ENCODE measurements at places on chromosomes 13 and 19. TPM values are rescaled to one million over a fixed set of nuclear protein-coding genes. Genes with fewer than 3 reads are reported as not detected.

Gene TMC4
- total RNA-seq = 52.1 TPM

- DNase-seq = no peak
Observed at GRCh38 chr13:60407095-60407494, 10.1 kb downstream of the TDRD3 start.

Gene COL5A3
- total RNA-seq = 2.0 TPM

DNA sequence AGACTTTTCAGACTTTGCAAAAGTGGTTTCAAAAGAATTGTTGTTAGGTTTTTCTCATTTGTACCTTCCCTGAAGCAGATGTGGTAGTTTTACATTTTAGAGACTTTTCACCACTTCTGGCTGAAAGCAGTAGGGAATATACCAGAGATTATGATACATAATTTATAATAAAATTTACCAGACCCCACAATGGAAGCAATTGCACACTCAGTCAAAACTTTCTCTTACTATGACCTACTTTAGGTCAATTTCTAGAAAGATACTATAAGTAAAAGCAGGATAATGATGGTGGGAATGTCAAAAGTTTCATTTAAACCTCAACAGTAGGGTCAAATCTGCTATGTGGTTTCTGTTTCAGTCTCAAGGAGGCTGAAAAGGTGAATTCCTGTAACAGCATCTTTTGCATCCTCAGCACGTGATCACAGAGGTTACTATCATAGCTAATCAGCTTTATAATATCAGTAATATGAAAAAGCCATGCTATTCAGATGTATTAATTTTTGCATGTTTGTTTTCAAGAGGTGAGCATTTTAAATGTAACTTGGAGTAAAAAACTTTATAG, 26.9 kb downstream of the PCCA start:
- no peak for DNase-seq

DNA sequence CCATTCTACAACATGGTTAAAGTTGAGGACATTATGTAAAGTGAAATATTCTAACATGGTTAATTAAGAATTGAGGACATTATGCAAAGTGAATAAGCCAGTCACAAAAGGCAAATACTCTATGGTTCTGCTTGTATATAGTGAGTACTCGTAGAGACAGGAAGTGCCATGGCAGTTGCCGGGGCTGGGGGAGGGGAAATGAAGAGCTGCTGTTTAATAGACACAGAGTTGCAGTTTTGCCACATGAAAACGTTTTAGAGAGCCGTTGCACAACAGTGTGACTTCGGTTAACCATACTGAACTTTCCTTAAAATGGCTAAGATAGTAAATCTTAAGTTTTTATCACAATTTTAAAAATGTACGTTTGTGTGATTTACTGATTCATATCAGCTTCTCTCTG, 176.9 kb downstream of the SHISA2 start:
- DNase-seq = no peak

GRCh38 chr19:17510220-17510993, 1.0 kb upstream of the PGLS start:
- no peak for DNase-seq

DNA sequence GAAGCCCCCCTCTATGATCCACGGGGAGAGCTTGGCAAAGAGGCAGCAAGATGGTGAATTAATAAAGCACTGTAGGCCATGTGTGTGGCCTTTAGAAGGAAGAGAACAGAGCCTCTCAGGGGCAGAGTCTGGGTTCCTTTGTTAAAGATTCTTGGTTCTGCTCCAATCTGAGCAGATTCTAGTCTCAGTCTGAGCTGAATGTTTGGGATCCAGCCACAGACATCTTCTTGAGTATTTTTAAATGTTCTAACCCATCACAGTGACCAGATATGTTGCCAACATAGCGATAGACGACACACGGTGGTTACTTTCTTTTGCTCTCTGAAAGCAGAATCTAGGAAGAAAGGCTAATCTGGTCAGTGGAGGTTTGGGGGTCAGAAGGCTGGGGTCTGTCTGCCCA, 147.5 kb upstream of the GPR12 start:
- no peak for DNase-seq

Gene ADGRE1
- total RNA-seq = not detected

- DNase-seq = no peak
Observed at GRCh38 chr13:95234242-95234641, 67.0 kb downstream of the ABCC4 start.

Gene ZNF726
- total RNA-seq = 1.3 TPM

Gene FBN3
- 3.1 TPM for total RNA-seq

GRCh38 chr13:56347014-56347413, 793.7 kb upstream of the PRR20A start:
- no peak for DNase-seq

GRCh38 chr19:4803736-4804695, 12.5 kb downstream of the FEM1A start:
- DNase-seq = peak; percentile 52

Gene ZIC5
- total RNA-seq = not detected

DNA sequence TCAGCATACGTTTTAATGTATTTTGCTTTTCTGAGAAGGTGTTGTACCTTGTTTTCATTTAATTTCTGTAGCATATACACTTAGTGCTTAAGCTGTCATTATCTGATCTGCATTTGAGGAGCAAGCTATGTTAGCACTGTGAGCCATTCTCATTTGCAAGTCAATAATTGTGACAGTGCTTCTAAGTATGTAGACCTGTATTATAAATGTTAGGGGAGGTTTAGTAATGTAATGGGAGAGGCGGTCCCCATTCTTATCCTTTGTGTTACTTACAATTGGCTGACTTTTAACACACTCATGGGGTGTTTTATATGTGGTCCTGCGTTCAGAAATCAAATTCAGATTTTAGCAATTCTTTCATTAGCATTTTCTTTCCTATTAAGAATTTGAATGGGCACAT, 90.2 kb downstream of the GPC6 start:
- no peak for DNase-seq

GRCh38 chr19:41689993-41690800, 2.1 kb upstream of the CEACAM7 start:
- no peak for DNase-seq

DNA sequence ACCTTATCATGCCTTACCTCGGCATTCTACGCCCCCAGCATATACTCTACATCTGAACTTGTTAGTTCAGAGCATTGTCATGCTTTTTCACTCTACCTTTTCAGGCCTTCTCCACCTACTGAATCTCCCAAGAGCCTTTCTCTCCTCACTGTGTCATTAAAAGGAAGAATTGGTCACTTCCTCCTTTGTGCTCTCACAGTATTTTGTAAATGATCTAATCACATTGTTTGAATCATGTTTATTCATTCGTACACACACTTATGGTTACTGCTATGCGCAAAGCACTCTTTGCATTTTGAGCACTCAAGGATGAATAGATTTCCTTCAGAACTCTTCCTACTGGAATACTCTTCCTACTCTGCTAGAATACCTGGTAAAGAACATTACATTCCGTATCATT, 15.8 kb upstream of the ELF1 start:
- DNase-seq = no peak

DNA sequence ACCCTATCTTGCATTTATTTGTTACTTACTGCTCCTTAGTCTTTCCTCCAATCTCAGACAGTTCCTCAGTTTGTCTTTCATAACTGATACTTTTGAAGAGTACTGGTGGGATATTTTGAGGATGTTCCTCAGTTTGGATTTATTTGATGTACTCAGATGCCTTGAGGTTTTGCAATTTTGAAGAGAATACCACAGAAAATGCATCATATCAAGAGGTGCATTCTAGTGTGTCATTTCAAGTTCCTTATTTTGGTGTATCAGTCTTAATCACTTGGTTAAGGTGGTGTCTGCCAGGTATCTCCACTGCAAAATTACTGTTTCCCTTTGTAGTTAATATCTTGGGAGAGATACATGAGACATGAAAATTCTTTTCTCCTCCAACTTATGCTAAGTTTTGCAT, 75.1 kb downstream of the URI1 start:
- no peak for DNase-seq

GRCh38 chr13:51684076-51684475, 99.8 kb downstream of the WDFY2 start:
- no peak for DNase-seq

GRCh38 chr19:38506723-38507550, 73.4 kb downstream of the RYR1 start:
- no peak for DNase-seq

DNA sequence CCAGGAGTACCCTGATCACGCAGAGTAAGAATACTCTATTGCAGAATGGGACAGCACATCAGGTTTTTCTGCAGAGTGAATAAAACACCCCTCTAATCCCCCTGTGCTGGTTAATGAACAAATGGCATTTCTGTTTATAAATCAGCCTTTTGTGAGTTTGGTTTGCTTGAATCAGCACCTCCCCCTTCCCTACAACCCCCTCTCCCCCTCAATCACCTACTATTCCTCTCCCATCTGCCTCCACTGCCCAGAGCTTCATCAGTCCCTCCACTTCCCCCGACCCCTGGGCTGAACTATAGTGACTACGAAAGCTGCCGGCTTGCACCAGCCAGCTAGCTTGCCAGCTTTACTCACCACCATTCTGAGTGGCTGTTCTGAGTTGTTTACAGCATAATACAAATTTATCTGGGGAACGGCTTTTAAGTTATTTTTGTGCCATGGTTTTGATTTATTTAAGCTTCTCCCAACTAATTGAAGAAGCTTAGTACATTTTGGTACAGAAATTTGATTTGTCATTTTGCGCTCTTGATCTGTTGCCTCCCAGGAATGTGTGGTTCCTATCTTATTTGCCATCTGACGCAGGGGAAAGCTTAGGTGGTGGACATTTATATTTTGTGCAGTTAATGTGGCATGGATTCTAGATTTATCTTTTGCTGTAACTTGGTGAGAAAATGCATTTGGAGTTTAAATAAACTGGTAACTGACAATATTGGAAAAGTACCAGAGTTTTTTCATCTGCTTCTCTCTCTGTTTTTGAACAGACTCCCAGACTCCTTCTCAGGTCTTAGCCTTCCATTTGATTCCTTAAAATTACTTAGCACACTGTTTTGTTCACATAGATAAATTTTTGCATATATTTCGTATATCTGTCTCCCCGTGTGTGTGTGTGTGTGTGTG, 41.7 kb upstream of the WDFY2 start:
- DNase-seq = no peak
